ENCODE measurements at places on chromosomes 1 and 21. TPM values are rescaled to one million over a fixed set of nuclear protein-coding genes. Genes with fewer than 3 reads are reported as not detected.

- DNase-seq, result no peak
Observed at GRCh38 chr1:198201956-198202784, 45.4 kb downstream of the NEK7 start.

- DNase-seq, result no peak
Observed at GRCh38 chr21:20445971-20446370, 552.2 kb upstream of the NCAM2 start.

DNA sequence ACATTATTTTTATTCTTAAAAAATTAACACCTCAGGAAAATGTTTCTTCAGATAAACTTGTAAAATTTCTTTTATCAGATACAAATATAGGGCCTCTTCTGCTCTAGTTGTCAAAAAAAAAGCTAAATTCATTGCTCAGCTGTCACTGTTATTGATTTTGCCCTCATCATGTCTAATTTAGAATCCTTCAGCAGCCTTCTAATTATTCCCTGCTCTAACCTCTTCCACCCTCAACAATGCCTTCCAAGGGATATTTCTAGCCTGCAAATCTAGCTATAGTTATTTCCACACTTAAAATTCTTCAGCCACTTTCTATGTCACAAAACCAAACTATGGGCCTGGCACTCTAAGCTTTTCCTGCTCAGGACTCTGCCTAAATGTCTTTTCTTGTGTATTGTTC is 25.2 kb downstream of the PDE4B start:
- DNase-seq, result no peak

DNA sequence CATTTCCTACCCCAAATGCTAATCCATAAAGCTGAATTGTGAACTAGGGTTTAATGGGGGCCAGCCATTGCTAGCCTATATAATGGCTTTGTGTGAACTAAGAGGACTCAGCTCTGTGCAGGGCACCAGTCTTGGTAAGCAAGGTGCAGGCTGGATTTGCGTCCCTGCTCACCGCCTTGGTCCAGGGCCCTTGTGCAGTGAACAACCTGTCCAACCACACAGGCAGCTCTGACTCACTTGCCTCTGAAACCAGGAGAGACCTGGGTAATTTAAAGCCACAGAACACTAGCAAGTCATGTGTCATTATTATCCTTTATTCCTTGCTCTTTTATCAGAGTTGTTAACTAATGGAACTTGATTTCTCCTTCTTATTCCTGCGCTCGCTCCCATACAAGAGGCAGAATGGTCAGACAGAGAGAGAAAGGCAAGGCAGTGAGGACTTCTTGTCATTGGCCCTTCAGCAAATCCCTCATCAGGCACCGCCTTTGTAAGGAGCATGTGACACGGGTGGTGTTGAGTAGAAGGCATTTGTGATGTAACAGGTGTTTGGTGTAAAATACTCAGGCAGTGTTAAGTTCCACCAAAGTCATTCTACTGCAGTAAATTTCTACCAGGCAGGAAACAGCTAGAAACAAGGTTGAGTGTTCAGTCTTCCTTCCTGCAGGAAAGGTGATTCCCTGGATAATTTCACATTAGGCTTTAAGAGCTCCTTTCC is 67.3 kb upstream of the OLIG2 start:
- DNase-seq, result no peak

KTI12 gene
- 8.6 TPM for total RNA-seq

EXO1 gene
- total RNA-seq, result 2.2 TPM

DNA sequence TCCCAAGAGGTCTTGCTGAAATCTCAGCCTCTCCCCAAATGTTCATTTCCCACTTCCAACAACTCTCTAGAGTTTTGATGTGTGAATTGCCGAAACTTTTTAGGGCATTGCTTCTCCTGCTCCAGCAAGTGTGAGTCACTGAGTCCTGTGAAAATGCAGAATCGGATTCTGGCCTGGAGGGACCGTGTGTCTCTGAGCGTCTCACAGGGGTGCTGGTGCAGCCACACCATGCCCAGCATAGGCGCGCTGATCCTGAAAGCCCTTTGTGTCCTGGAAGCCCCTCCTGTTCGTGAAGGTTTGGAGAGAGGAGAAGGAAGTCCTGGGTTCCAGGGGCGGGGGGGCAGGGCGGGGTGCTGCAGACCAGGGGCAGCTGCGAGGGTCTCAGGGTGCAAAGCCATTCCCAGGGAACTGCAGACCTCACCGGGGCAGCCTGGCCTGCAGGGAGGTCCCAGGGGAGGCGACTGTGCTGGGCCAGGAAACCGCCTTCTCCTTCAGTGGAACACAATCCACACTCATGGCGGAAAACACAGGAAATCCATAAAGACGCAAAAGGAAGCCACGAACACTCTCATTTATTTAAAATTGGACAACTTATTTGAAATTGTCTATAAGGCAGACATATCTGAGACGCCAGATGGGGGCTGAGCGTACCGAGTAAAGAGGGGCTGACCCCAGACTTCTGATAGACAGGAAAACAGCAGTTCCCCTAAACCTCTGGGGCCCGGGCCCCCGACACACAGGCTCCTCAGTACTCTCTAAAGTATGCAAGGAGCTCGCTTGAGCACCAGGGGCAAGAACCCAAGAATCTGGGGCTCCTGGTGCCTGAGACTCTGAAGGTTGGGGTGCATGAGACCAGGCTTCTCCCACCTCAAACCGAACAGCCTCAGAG is 43.5 kb upstream of the ADARB1 start:
- DNase-seq, result no peak

RPS6KA1 gene
- total RNA-seq, result 10.8 TPM

- DNase-seq, result no peak
Observed at GRCh38 chr1:153780551-153780950, 5.3 kb downstream of the SLC27A3 start.

Measured in glutamatergic neuron (in vitro differentiated cells).